ENCODE measurements at places on chromosomes 6 and 20.

DNA sequence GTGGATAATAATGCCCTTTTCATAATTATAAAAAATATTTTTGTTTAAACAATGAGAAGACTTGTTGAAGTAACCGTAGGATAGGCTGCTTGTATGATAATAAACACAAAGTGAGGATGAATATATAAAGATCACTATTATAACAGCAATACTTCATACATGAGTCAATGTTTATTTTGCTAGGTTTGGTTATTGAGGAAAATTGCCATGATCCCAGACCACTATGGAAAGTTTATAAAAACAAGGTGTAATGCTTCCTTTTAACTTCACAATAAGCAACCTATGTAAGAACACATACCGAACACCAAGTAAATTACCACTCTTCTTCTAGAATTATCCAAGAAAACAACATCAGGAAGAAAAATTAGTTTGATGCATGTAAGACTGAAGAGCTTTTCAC is 495.3 kb upstream of the RNF217 start:
- DNase-seq, result no peak

GRCh38 chr6:31545291-31545690 is 1.1 kb downstream of the ATP6V1G2 start:
- no peak for DNase-seq

DNA sequence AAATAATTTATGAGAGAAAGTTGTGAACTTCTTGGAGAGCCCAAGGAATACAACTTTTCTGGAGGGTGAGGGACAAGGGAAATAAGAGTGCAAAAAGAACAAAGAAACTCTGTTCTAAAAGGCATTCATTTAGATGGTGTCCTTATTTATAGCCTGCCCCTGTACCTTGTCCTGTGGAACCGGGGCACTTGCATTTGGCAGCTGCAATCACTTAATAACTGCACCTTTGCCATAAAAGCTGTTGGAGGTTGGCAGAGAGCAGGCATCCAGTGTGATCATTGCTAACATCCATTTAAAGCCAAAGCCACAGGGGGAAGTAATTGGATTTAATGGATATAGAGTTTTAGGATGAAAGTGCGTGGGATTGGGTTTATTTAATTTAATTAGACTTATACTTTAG is 50.8 kb upstream of the SGK1 start:
- no peak for DNase-seq

- no peak for DNase-seq
Observed at GRCh38 chr20:20102163-20102562, 49.8 kb downstream of the CFAP61 start.

GRCh38 chr6:143607168-143607567 is 70.6 kb upstream of the PHACTR2 start:
- DNase-seq, result no peak

DNA sequence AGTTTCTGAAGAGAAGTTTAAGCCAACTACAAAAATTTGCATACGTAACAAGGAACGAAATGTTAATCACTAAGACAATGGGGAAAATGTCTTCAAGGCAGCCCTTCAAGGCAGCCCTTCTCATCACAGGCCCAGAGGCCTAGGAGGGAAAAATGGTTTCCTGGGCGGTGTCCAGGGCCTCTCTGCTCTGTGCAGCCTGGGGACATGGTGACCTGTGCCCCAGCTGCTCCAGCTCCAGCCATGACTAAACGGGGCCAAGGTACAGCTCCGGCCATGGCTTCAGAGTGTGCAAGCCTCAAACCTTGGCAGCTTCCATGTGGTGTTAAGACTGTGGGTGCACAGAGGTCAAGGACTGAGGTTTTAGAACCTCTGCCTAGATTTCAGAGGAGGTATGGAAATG is 325.1 kb downstream of the FRK start:
- DNase-seq, result no peak

DNA sequence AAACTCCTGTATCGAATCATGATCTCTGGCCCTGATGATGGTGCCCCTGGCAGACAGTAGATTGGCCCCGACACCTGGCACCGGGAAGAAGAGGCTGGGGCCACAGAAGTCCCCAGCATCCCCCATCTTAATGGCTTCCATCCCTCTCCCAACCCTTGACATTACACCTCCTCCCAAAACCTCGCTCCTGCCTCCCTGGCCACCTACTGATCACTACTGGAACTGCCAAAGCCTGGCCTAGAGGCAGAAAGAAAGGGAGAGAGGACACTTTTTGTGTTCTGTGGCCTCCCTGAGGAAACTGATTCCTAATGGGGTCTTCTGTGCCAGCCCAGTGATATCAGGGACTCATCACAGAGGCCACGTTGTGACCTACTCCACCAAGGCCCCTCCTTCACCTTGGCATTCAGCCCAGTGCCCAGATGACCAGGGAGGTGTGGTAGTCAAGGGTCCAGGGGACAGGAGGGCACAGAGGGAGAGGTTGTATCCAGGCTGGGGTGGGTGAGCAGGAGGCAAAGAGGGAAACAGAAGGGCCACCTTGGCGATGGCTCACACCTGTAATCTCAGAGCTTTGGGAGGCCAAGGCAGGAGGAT is 6.1 kb downstream of the C20orf173 start:
- DNase-seq, result no peak

Measured in T-helper 2 cell (primary cell).